ENCODE measurements at places on chromosomes 12 and 14. TPM values are rescaled to one million over a fixed set of nuclear protein-coding genes. Genes with fewer than 3 reads are reported as not detected.

Gene LRFN5
- 12.6 TPM for total RNA-seq

GRCh38 chr14:82805892-82806825 lies 1272.5 kb upstream of the SEL1L start:
- no peaks in the 10 kb centered on the region for H3K4me1 ChIP-seq
- DNase-seq = no peak
- H3K27ac ChIP-seq = no peak overlapping the region
- H3K4me3 ChIP-seq = no peak overlapping the region

GRCh38 chr12:26226629-26227360 lies 31.4 kb downstream of the SSPN start:
- DNase-seq = peak; percentile 59
- peaks cover 12% of the 10 kb centered on the region for H3K27me3 ChIP-seq
- no peak overlapping the region for H3K27ac ChIP-seq
- H3K4me3 ChIP-seq = no peak overlapping the region
- H3K4me1 ChIP-seq = peaks cover 15% of the 10 kb centered on the region

DNA sequence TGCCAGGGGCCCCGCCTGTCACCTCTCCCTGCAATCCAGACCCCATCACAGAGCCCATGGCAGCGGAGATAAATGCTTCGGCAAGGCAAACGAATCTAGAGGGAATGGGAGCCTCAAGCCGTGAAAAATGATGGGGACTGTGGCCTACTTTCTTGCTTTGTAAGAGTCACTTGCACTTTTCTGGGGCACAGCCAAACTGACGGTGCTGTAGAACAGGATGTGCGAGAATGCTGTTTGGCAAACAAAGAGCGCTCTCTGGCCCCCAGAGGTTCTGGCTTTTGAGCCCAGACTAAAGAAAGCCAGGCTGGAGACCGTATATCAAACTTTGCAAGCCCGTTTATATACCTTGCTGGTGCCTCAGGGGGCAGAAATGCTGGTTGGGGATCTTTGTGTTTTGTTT lies 108.7 kb downstream of the CACNA1C start:
- peak; percentile 73 for DNase-seq
- peak overlapping the region; percentile 24 for H3K27ac ChIP-seq
- H3K4me3 ChIP-seq = no peak overlapping the region
- no peaks in the 10 kb centered on the region for H3K27me3 ChIP-seq

- no peaks in the 10 kb centered on the region for H3K27me3 ChIP-seq
- DNase-seq = no peak
- H3K27ac ChIP-seq = no peak overlapping the region
- H3K4me1 ChIP-seq = no peaks in the 10 kb centered on the region
These were observed 273.6 kb upstream of the BTG1 start for GRCh38 chr12:92419201-92419600.

DNA sequence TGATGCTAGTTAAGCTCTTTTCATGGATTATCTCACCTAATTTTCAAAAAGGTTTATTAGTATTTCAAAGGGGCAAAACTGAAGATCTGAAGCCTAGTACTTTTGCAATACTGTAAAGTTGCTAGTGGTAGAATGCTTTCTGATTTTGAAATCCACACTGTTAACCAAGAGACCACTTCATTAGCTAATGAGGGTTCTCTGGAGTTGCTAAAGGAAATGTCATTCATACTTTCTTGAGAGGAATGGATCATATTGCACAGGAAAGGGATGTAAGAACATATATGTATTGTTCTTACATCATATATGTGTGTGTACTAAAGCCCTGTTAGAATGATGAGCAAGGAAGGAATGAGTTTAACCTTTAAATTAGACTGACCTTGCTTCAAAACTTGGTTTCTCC lies 39.0 kb upstream of the LDHB start:
- H3K4me1 ChIP-seq = peaks cover 5% of the 10 kb centered on the region
- H3K27ac ChIP-seq = no peak overlapping the region
- no peaks in the 10 kb centered on the region for H3K27me3 ChIP-seq
